Thoracic aorta (tissue), 2 donors: ENCODE measurements at places on chromosomes 5 and 9.

DNA sequence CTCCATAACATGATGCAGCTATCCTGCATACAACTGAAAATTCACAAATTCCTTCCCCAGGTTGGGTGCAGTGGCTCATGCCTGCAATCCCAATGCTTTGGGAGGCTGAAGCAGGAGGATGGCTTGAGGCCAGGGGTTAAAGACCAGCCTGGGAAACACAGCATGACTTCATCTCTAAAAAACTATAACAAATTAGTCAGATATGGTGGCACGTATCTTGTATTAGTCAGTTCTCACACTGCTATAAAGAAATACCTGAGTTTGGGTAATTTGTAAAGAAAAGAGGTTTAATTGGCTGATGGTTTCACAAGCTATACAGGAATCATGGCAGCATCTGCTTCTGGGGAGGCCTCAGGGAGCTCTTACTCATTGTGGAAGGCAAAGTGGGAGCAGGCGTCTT is 56.4 kb upstream of the DAPK1 start:
- no peak for DNase-seq

DNA sequence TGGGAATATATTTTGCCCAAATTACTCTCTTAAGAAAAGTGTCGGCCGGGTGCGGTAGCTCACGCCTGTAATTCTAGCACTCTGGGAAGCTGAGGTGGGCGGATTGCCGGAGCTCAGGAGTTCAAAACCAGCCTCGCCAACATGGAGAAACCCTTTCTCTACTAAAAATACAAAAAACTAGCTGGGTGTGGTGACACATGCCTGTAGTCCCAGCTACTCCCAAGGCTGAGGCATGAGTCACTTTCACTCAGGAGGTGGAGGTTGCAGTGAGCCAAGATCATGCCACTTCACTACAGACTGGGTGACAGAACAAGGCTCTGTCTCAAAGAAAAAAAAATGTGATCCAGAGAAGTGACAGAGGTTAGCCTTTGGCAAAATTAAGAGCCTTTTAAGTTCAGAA is 26.4 kb upstream of the TMEM171 start:
- DNase-seq = no peak

- no peak for DNase-seq
These were observed 229.5 kb downstream of the CD180 start for GRCh38 chr5:66967102-66967501.

GRCh38 chr9:95143591-95144561 is 173.6 kb downstream of the FANCC start:
- no peak for DNase-seq

DNA sequence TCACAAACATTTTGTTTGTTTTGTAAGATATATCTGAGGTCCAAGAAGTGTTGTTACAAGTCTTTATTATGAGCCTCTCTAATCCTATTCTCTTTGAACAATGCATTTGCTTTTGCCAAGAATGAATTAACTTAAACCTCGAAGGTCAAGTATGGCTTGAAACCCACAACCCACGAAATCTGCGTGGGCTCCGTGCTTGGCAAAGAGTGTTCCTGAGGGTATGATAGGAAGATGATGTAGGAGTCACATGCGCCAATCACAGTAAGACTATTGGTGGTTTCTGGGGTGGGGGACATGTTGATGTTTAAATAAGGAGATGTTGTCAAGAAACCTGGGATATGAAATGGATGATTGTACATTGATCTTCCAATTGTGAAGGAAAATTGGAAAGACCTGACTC is 330.8 kb upstream of the RFX3 start:
- DNase-seq = no peak

DNA sequence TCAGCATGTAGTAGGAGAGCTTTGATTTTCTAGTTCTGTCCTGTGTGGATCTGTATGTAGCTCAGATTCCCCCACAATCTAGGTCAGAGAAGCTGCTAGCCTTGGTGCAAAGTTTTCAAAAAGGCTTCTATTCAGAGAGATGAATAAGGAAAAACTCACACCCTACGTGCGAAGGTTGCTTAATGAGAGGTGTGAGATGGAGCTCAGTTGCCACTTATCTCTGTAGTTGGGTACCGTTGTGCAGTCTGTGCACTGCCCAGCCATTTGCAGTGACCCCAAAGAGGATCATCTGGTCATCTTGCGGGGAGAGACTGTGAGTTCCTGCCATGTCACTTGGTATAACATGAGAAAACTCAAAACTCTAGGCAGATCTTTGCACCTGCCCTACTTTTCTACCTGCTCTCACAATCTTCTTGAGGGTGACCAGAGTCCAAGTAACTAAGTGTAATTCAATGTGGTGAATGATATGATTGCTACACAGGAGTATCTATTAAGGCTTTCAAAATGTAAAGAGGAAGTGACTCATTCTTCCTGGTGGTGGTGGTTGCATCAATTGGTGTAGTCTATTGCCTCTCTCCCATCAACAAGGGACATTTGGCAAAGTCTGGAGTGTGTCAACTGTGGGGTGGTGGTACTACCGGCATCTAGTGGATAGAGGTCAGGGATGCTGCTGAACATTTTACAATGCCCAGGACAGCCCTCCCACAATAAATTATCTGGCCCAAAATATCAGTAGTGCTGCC is 65.2 kb downstream of the TMC1 start:
- no peak for DNase-seq

- DNase-seq = no peak
These were observed 77.7 kb downstream of the ARSB start for GRCh38 chr5:78907255-78907891.

GRCh38 chr5:177601577-177602457 is 1.9 kb downstream of the B4GALT7 start:
- DNase-seq = no peak
